Keratinocyte (primary cell): ENCODE measurements at places on chromosomes 4 and X. TPM values are rescaled to one million over a fixed set of nuclear protein-coding genes. Genes with fewer than 3 reads are reported as not detected.

GRCh38 chr4:161252520-161253141 is 911.2 kb downstream of the FSTL5 start:
- no peak for DNase-seq

- no peak for DNase-seq
Measured at GRCh38 chr4:36255577-36255976, 11.3 kb upstream of the ARAP2 start.

DNA sequence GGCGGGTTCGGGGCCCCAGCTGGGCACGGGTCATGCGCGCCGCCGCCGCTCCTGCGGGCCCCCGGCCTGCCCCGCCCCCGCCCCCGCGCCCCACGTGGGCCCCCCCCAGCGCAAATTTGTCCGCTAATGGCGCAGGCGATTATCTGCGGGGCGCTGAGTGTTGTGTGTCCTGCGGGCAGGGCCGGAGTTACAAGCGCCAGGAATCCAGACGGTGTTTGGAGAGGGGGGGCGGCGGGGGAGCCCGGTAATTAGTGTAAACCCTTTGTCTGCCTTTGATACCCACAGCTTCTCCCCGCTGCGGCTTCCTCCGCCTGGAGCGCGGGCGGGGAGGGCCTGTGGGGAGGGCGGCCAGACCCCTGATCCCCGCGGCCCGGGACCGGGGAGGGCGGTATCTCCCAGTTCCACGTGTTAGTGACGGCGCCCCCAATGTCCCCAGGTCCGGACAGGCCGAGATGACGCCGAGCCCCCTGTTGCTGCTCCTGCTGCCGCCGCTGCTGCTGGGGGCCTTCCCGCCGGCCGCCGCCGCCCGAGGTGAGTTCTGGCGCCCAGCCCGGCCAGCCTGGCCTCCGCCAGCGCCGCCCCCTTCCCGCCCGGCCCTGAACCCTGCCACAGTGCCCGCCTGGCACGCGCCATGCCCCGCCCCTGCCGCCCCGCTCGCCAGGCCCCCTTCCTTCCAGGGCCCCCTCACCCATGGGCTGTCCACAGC is 761 bp downstream of the FGFRL1 start:
- no peak for DNase-seq

- no peak for DNase-seq
Measured at GRCh38 chr4:2261110-2261852, 628 bp downstream of the MXD4 start.

DNA sequence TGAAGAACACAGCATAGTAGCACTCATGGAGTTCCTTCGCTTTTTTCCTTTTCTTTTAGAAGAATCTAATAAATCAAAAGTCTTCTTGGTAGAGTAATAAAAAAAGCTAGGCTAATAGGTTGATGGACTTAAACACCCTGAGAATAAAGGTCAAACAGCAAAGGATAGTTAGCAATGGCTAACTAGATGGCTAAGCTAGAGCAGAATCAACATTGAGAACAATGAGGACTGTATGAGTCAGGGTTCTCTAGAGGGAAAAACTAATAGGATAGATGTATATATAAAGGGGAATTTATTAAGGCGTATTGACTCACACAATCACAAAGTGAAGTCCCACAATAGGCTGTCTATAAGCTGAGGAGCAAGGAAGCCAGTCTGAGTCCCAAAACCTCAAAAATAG is 550.9 kb downstream of the GLUD2 start:
- no peak for DNase-seq

DNA sequence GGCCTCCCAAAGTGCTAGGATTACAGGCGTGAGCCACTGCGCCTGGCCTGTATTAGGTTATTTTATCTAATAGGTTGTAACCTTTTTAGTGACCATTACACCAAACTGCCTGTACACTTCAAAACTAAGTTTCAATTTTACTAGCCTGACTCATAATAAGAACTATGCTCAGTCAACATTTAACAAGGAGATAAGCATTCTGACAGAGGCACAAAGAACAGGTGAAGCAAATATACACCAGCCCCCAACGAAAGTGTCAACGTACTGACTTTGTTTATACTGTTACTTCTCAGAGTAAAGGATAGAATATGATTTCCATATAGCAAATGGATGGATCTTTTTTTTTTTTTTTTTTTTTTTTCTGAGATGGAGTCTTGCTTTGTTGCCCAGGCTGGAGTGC is 62.8 kb downstream of the SHISA3 start:
- no peak for DNase-seq

DNA sequence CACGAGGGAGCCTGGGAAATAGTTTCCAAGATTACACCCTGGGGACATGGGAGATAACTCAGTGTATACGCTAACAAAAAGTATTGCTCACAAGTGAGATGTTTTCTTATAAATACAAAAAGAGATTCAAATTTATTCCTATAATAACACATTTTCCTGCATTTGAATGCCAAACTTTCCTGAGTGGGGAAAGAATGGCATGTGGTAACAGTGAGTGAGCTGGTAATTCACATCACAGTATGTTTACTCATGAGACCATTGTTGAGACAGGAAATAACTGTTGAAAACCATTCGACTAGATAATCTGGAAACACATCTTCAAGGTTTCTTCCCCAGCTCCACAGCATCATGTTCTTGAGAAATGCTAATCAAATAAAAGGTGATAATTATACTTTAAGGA is 109.1 kb downstream of the TASL start:
- no peak for DNase-seq

DNA sequence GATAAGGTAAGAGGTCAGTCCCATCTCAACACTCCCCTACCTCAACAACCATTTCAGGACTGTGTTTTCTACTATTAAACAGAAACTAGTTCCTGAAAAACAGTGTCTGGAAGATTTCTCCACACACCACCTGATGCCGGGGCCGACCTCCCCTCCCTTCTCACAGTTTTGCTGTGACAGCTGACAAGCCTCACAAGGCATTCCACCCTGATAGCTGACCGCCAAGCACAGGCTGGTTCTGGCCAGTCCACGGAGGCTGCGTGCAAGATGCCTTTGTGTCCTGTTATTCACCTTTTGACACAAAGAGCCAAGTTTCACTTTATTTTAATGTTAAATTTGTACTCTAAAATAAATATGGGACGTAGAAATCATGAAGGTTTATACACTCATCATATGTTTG is 758.6 kb downstream of the PDHA2 start:
- DNase-seq, result no peak

- peak; percentile 13 for DNase-seq
Measured at GRCh38 chrX:148878371-148878770, 378.0 kb downstream of the AFF2 start.

- DNase-seq, result no peak
Measured at GRCh38 chr4:88242144-88242543, 42.2 kb downstream of the PPM1K start.

Gene FGFBP2
- polyA plus RNA-seq, result not detected in 3 replicates

Gene CWH43
- polyA plus RNA-seq, result 8.5 to 18.8 TPM (median 10.9 TPM) in 3 replicates

Gene PAGE4
- not detected in 3 replicates for polyA plus RNA-seq
